ENCODE measurements at places on chromosomes 6 and 20. TPM values are rescaled to one million over a fixed set of nuclear protein-coding genes. Genes with fewer than 3 reads are reported as not detected.

- no peak for DNase-seq
These were observed 477.0 kb upstream of the CHD6 start for GRCh38 chr20:42095221-42095620.

GRCh38 chr6:149242883-149243282, 74.6 kb upstream of the TAB2 start:
- DNase-seq, result no peak

- DNase-seq, result no peak
These were observed 159.3 kb downstream of the KIF6 start for GRCh38 chr6:39565956-39566355.

The BCAS4 gene
- 1.5 TPM for total RNA-seq

The PRSS16 gene
- total RNA-seq, result not detected

The OPN5 gene
- total RNA-seq, result not detected

The OXT gene
- total RNA-seq, result not detected

Measured in dermis microvascular lymphatic vessel endothelial cell (primary cell).